ENCODE measurements at places on chromosomes 12 and 14. TPM values are rescaled to one million over a fixed set of nuclear protein-coding genes. Genes with fewer than 3 reads are reported as not detected.

GRCh38 chr12:62767946-62768345 lies 167.0 kb downstream of the PPM1H start:
- H3K27me3 ChIP-seq = no peaks in the 10 kb centered on the region
- H3K36me3 ChIP-seq = no peaks in the 10 kb centered on the region
- DNase-seq = no peak
- no peak overlapping the region for H3K4me3 ChIP-seq

DNA sequence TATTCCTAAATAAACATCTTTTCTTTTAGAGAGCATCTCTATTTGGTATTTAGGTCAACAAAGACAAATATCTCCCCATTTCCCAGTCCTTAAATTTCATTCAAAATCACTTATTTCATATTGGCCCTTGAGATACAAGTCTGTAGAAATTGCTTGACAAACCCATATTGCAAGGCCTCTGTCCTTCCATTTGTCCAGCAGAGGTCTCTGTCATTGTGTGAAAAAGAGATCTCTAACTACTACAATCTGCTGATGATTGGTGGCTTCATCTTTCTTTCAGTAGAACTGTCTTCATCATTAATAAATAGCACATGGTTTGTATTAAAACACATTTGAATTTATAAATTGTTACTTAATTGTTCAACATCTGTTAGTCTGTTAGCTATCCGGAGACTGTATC lies 252.6 kb downstream of the ACSS3 start:
- H3K27ac ChIP-seq = no peak overlapping the region
- no peaks in the 10 kb centered on the region for H3K27me3 ChIP-seq
- H3K4me3 ChIP-seq = no peak overlapping the region
- DNase-seq = no peak
- no peaks in the 10 kb centered on the region for H3K4me1 ChIP-seq
- H3K36me3 ChIP-seq = no peaks in the 10 kb centered on the region

DNA sequence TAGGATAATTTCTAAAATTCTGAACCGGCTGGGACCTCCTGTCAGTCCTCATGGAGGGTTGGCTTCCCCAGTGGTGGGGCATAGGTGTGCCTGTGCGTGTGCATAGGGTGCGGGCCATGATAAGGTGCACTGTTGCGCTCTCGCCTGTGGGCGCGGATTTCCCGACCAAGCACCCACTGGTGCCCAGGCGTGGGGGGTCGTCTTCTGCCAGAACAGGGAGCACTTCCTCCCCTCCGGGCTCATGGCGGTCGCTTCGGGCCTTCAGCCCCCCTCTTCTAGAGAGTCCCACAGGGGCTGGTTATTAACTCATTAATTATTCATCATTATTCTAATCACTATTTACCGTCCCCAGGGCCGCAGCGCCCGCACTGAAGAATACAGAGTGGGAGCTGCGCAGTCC lies 2.8 kb downstream of the C1QL4 start:
- no peak overlapping the region for H3K4me3 ChIP-seq
- H3K27ac ChIP-seq = no peak overlapping the region
- peaks cover 20% of the 10 kb centered on the region for H3K27me3 ChIP-seq
- H3K36me3 ChIP-seq = no peaks in the 10 kb centered on the region

GRCh38 chr12:39575498-39575875 lies 44.1 kb downstream of the ABCD2 start:
- H3K36me3 ChIP-seq = no peaks in the 10 kb centered on the region
- DNase-seq = no peak
- H3K27me3 ChIP-seq = no peaks in the 10 kb centered on the region
- H3K4me3 ChIP-seq = no peak overlapping the region
- no peak overlapping the region for H3K27ac ChIP-seq

ARHGAP9 gene
- polyA plus RNA-seq = 1.4 TPM

GRCh38 chr12:78671295-78671694 lies 193.3 kb upstream of the SYT1 start:
- H3K4me1 ChIP-seq = no peaks in the 10 kb centered on the region
- no peak for DNase-seq
- no peak overlapping the region for H3K4me3 ChIP-seq
- no peaks in the 10 kb centered on the region for H3K36me3 ChIP-seq
- H3K27me3 ChIP-seq = no peaks in the 10 kb centered on the region
